ENCODE measurements at places on chromosomes 2 and 18.

GRCh38 chr2:111164078-111164477 is 43.4 kb downstream of the BCL2L11 start:
- DNase-seq, result no peak

- no peak for DNase-seq
Observed at GRCh38 chr2:228023619-228024018, 152.2 kb downstream of the DAW1 start.

DNA sequence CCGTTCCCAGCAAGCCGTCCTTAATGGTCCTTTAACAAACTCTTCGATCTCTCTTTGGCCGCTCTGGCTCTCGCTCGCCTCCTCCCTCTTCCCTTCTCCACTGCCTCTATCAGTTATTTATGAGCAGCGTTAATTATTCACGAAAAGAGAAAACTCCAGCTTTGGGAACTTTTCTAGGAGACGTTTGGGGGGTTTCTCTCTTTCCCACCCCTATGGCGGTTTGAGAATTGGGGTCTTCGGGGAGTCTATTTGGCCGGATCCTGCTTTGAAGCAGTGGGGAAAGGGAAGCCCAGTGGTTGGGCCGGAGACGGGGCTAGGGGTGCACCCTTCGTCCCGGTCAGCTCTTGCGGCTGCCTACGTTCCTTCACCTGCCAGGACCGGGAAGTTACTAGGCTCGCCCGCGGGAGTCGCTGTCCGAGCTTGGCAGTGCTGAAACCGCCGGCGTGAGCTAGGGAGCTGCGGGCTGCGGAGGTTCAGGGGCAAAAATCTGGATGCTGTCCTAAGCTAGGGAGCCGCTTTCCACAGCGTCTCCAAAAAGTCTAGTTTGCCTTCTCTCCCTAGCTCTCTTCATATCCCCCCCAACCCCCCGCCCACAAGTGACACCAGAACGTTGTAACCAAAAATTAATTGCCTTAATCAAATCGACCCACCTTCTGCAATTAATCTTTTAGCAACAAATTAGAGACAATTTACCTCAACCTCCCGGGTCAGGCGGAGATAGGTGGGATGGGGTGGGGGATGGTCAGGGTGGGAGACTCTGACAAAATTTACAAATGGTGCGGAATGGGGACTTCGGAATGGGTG is 8.9 kb upstream of the SKOR2 start:
- DNase-seq, result peak; percentile 23

- DNase-seq, result no peak
Observed at GRCh38 chr2:160125828-160126227, 63.4 kb upstream of the PLA2R1 start.

DNA sequence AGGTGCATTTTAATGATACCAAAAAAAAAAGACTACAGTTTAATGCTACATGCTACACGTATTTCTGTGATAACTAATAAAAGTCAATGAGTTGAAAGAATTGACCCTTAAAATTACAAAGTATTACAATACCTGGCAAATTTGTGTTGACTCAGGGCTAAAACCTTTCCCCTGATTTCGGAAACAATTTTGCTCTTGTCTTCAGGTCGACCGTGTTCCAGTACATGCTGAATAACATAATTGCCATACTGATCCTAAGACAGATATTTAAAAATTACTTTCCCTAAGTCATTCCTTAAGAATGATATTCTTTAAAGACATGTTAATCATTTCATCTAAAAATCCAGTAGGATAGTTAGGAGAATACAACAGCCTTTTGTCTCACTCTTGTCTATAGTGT is 29.8 kb upstream of the SDC1 start:
- DNase-seq, result no peak

- DNase-seq, result no peak
Observed at GRCh38 chr2:88131201-88131998, 3.5 kb upstream of the FABP1 start.

- DNase-seq, result no peak
Observed at GRCh38 chr2:124610866-124611265, 585.8 kb downstream of the CNTNAP5 start.

DNA sequence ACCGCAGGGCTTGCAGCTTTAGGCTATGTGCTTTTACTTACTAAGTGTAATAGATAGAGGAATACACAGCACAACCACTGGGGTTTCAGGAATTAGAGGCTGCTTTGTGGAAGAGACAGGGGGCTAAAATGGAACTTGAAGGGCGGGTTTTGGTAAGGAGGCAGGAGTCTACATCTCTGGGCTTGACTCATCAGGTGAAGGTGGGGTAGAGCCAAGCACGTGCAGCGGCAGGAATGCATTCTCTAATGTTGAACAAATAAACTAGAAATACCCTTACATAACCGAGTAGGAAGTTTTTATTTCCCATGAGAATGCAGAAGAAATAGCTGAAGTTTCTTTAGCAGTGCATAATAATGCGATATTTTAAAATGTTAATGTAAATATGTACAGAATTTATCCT is 673.8 kb upstream of the SALL3 start:
- DNase-seq, result no peak

DNA sequence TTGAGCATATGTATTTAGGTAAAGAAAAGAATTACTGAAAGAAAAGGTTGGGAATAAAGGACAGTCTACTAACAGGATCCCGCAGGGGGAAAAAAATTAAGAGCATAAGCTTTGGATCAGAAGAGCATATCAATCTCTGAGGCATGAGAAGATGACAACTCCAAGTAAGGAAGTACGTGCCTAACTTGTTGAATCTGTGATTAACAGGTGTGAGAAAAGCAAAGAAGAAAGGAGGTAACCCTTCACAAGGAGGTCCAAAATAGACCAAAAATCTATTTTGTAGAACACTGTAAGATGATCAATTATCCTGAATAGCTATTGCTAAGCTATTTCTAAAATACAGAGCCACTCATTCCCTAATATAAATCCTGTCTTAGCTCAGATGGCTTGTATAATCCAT is 32.8 kb downstream of the TRIP12 start:
- DNase-seq, result no peak

- no peak for DNase-seq
Observed at GRCh38 chr2:127535422-127535901, at the start of gene MYO7B. Gene MYO7B, plus strand, starts transcription at chr2:127535683. Its CDS starts 24,040 bp downstream, at chr2:127559723.

GRCh38 chr18:49212819-49213218 is 247.6 kb downstream of the DYM start:
- DNase-seq, result no peak

DNA sequence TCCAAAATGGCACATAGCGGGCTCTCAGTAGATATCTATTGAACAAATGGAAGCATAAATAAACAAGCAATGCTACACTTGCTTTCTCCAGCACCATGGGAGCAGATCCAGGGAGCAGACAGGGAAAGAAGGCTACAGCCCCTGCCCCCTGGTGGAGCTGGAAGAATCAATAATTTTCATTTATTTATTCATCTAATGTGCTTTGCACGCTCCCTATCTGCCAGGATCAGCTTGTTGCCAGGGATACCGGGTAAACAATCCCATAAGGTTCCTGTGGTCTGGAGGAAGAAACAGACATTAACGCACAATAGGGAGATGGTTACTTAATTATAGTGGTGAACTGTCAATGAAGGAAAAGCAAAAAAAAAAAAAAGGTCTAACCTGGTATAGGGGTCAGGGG is 40.1 kb upstream of the CLASP1 start:
- DNase-seq, result peak; percentile 52

DNA sequence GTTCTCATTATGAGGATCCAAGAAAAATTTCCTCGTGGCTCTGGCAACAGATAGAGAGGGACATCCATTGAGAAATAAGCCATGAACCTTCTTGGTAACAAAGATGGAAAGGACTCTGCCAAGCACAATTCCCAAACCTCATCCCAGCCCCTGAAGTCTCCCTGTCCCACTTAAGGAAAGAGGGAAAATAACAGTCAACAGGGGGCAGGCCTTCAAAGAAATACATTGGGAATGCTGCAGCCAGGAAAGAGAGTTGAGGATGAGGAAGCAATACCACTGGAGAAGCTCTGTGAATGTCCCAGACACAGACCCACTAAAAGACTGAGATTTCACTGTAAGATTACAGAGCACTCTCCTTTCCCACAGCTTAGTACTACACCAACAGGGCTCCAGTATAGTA is 93.2 kb downstream of the CD226 start:
- no peak for DNase-seq

GRCh38 chr2:26870585-26871095 is 22.7 kb downstream of the DPYSL5 start:
- DNase-seq, result no peak

- DNase-seq, result no peak
Observed at GRCh38 chr2:10883801-10884478, 27.8 kb upstream of the KCNF1 start.

DNA sequence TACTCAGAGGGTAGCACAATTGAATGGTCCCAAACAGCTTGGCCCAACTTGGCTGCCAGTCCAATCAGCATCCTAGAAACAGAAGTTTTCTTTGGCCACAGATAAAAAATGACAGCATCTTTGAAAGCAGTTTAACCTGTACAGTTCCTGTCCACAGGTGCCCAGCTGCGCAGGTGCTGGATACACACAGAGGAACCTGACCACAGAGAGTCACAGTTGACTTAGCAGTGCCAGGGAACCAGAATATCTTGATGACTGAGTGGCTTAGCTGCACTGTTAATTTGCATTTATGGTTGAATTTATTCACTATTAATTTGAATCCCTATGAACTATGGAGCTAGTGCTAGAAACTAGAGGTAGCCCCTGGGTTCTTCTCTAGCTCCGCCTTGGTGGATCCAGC is 93.7 kb downstream of the TPGS2 start:
- DNase-seq, result no peak

DNA sequence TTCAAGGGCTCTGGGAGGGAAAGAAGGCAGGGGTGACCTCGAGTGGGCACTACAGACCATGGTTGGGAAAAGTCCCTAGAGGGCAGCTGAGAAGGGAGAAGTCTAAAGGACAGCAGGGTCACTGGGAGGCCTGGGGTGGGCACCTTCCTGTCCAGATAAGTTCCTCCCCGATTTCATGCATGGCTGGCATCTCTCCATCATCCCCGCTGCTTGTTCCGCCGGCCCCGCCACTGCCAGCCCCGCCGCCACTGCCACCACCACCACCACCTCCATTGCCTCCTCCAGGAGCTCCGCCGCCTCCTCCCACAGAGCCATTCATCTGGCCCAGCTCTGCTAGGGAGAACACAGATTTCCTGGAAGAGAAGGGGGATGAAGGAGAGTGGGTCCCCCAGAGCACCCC is 53.6 kb downstream of the MTHFD2 start:
- no peak for DNase-seq

- DNase-seq, result no peak
Observed at GRCh38 chr2:200252265-200253067, 54.0 kb upstream of the SPATS2L start.

GRCh38 chr2:112001136-112001715 is 53.8 kb upstream of the TMEM87B start:
- no peak for DNase-seq

GRCh38 chr18:26196605-26197004 is 29.6 kb upstream of the TAF4B start:
- DNase-seq, result no peak

- DNase-seq, result no peak
Observed at GRCh38 chr18:35592298-35592697, 10.8 kb downstream of the GALNT1 start.

GRCh38 chr2:24049485-24050021 is at the start of gene FKBP1B:
Gene FKBP1B, plus strand, starts transcription at chr2:24049741. Its CDS starts 109 bp downstream, at chr2:24049850.
- peak; percentile 94 for DNase-seq

- no peak for DNase-seq
Observed at GRCh38 chr18:52888014-52888413, 548.0 kb downstream of the DCC start.

DNA sequence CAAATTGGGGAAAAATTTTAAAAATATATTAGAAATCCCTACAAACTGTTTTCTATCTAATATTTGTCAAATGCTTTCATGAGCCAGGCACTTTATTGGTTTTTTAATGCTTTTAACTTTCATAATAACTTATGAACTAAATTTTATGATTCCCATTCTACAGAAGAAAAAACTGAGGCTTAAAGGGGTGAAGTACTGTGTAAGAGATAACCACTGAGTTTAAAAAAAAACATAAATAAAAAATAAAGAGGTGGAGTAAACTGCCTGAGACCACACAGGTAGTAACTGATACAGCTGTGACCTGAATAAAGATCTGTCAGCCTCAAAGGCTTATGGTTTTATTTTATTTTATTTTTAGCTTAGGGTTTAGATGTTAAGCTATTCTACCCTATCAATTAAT is 24.7 kb downstream of the PNPT1 start:
- no peak for DNase-seq

GRCh38 chr2:139271149-139271548 is 491.0 kb upstream of the NXPH2 start:
- no peak for DNase-seq

GRCh38 chr2:203732953-203733510 is 26.6 kb downstream of the CD28 start:
- DNase-seq, result no peak

- DNase-seq, result no peak
Observed at GRCh38 chr2:65724752-65725151, 292.4 kb upstream of the SPRED2 start.

GRCh38 chr2:184908966-184909365 is 310.6 kb downstream of the ZNF804A start:
- DNase-seq, result no peak

DNA sequence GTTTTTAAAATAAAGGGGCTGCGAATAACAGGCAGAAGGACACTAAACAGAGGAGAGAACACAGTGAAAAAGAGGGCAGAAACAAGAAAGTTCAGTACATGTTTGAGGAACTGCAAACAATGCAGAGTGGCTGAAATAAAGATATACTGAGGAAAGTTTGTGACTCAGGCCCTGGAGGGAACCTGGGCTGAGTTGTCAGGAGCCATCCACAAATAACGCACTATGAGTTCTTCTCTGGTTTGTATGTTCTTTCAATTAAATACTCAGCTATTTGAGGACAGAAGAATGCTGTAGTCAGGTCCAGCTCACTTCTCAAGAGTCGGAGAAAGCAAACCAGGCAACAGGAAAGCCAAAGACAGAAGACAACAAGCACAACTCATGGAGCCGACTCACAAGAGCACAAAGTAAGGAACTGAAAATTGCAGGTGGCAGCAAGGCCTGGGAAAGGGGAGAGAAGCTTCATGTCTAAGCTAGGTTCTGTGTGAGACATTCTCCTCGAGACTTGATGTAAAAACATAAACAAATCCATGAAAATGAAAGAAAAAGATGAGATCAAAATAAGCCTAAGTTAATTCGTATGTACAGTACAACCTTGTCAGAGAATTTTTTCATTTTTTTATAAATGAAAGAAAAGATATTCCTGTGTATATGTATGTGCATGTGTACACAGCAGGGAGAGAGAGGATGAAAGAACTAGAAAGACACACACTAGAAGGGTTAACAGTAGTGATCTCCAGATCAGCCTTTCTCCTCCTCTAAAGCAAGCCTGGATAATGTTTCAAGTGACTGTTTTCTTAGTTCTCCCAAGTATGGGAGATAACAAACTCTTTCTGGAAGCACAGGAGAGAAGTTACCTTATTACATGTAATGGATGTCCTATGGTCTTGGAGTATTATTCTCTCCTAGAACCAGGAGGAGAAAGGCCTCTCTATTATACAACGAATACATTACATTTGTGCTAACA is 41.5 kb downstream of the CHN1 start:
- no peak for DNase-seq

GRCh38 chr2:160492401-160493226 is 993 bp downstream of the RBMS1 start:
- peak; percentile 23 for DNase-seq

GRCh38 chr2:184875911-184876310 is 277.6 kb downstream of the ZNF804A start:
- DNase-seq, result no peak

Data from K562 (cell line).